Frontal cortex (tissue), 4 donors: ENCODE measurements at places on chromosomes 4 and X. TPM values are rescaled to one million over a fixed set of nuclear protein-coding genes. Genes with fewer than 3 reads are reported as not detected.

DNA sequence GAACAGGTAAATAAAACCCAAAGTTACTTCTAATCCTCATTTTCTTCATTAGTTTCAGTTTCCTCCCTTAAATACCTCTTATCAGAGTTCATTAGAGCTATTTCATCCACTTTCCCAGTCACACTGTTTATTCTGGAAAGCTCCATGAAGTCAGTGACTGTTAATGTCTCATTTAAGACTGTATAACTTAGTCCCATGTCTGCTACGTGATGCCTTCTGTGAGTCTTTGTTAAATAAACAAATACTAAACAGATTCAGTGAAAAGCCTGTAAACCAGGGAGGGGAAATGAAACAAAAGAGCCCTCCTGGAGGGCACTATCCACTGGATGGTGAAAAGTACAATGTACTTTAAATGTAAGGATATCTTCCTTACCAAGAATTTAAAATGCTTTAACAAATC lies 24.7 kb downstream of the ACE2 start:
- DNase-seq, result no peak

MAPK10 gene
- total RNA-seq, result 177 TPM

- no peak for DNase-seq
Observed at GRCh38 chr4:38670939-38671591, 7.1 kb downstream of the KLF3 start.

GRCh38 chr4:145880355-145880960 lies 58.2 kb downstream of the ZNF827 start:
- DNase-seq, result no peak

SSX2 gene
- not detected for total RNA-seq
